Nephron progenitor cell (in vitro differentiated cells): ENCODE measurements at places on chromosomes 2 and 18.

DNA sequence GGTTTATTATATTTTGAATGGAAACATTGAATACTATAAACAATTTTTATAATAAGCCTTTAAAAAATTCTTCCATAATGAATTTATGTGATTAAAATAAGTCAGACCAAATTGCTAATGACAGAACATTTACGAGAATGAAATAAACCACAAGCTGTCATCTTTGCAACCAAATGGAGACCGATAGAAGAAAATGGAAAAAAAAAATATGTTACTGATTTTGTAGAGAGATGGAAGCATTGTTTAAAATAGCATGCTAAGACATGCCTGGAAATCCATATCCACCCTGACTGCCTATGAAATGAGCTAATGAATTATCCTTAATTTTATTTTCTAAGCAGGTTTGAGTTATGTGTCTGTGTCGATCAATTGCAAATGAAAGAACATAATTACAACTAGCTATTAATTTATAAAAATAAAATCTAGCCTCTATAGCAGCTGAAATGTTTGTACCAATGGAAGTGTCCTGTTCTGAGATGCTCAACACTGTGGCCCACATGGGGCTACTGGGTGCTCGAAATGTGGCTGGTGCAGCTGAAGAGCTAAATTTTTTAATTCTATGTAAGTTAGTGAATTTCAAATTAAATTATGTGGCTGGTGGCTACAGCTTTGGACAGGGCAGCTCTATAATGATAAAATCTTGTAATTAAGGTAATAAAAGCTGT lies 832.8 kb downstream of the RNF144A start:
- DNase-seq: no peak

GRCh38 chr18:23136326-23137096 lies 1.2 kb downstream of the CABLES1 start:
- peak; percentile 44 for DNase-seq

DNA sequence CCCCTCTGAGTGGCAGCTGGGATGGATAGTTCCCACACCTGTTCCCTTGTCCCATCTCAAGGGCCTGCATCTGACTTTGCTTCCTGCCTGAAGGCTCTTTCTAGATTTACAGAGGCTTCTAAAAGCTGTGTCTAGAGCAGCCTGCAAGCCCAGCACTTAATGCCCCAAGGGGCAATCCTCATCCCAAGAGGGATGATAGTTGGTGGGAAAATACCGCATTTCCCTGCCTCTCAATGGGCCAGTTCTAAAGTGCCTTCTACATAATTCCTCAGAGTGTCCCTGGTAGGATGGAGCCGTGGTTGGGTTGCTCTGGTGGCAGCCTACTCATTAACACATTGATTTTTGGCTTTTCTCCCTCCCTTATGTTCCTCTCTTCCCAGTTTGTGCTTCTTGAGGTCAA lies 29.5 kb downstream of the LAMA3 start:
- DNase-seq: no peak

- DNase-seq: no peak
Measured at GRCh38 chr2:233244818-233245217, 6.7 kb upstream of the ATG16L1 start.

DNA sequence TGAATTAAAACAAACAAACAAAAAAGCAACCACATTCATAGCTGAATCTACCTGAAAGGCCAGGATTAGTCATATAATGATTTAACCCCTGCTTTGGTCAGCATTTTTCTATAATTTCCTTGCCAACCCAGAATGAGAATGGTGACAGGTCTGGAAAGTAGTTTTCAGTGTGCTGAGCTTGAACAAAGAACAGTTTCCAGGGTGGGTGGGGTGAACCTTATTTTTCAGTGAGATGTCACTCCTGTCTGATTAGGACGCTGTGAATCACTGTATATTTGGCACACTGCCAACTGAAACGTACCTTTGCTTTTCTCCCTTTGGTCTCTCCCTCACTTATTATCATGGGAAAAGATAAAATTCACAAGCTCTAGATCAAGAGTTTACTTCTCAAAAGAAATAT lies 35.0 kb upstream of the DSC1 start:
- DNase-seq: no peak

- no peak for DNase-seq
Measured at GRCh38 chr2:162018530-162018929, 55.5 kb downstream of the DPP4 start.

- DNase-seq: no peak
Measured at GRCh38 chr2:54770676-54771075, 47.2 kb downstream of the EML6 start.

- DNase-seq: no peak
Measured at GRCh38 chr2:61443342-61444041, 27.4 kb downstream of the USP34 start.

DNA sequence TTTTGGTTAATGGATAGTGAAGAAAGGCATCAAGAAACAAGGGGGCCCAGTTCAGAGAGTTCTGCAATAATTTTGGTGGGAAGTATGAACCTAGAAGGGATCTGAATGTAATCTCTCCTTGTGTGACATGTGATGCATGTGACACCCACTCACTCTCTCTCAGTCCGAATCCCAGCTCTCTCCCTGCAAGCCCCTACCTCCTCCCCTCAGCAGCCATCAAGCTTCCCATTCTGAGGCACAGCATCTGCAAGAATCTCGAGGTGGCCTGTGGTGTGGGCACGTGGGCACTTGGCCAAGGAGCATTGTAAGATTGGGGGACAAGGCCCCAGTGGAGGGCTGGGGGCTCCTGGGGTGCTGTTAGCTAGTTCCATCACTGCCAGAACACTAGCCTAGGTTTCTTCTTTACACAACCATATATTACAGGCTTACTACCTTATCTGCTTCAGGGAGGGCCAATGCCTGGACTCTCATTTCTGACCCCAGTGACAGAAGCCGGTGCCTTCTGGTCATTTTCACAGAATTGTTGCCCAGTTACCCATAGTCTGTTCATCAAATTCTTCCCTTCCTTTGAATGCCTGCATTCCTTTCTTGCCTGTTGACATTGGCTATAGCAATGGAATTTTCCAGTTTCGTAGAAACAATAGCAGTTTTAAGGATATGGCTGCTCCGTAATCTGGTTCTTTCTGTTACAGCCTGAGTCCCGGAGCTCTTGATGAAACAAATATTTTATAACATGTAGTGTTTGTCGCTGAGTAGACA lies 13.3 kb upstream of the LCLAT1 start:
- no peak for DNase-seq

GRCh38 chr2:145851730-145852129 lies 1331.8 kb upstream of the ZEB2 start:
- no peak for DNase-seq

DNA sequence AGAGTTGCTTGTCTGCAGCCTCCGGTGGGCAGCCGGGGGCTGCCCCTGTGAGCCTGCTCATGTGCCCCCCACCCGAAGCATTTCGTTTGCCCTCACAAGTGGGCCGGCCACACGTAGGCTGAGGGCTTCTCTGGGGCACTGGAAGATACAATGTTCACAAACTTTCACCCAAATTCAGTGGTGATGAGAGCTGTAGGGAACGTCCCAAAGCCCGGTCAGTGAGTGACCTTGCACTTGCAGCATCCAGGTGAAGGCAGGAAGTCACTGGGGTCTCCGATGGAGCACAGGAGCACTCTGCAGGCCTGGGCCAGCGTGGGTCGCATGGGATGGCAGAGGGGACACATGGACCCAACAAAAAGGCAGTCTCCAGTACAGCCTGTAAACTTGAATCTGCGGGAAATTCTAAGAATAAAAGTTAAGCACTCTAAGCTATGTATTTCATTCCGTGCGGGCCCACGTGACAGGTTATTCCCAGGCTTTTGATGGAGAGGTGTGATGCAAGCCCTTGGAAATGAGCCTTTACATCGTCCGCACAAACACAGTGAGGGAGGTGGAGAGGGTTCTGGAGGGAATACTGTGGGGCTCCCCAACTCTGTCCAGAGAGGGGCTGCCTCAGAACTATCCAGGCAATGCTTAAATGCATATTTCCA lies 42.5 kb downstream of the CNGA3 start:
- no peak for DNase-seq

DNA sequence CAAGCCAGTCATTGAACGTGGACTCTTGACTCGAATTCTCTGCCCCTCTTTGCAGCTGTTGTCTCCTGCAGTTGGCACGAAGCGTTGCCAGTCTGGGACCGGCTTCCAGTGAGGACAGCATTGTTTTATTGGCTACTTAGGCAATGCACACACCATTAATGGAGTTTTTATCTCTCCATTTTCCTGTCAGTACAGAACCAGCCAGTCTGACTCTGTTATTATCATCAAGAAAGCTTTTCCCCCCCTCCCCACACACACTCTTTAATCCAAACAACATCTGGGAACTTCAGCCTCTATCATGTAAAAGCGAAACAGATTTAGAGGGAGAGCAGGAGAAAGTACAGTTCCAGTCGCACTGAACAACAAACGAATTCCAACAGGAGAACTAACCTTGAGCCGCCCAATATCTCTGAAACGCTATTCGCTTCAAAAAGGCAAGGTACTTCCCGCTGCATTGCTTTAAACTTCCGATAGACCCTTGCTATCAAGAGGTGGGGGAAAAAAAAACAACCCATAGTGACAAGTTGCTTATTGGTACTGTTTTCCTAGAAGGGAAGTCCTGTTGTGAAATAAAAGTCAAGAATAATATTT lies 38.2 kb downstream of the ACVR1 start:
- DNase-seq: no peak

- DNase-seq: no peak
Measured at GRCh38 chr18:54790109-54790508, 38.2 kb upstream of the RAB27B start.

DNA sequence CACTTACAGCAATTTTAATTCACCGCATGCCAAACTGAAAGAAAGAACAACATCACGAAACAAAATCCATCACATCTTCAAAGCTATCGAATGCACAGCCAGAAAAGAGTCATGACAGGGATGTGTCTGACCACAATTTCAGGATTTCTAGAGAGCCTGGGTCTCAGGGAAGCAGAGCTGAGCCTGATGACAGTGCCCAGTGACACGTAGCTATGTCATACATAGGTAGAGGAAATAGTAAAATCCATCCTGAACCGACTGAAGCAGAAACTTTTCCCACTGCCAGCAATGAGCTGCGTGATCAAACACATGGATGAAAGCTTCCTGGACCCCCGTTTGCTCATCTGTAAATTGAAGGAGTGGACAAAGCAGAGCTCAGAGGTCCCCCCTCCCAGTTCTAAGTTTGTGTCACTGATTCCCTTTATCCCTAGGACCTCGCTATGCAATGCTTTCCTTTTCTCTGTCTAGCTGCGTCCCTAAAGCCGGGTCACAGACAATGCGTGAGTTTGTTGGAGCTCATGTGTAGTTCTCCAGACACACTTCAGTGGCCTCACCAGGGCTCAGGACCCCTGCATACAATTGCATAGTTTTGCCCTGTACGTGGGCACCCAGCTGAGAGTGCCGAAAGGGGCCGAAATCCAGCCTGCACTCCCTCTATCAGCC lies 37.6 kb downstream of the CCBE1 start:
- no peak for DNase-seq

DNA sequence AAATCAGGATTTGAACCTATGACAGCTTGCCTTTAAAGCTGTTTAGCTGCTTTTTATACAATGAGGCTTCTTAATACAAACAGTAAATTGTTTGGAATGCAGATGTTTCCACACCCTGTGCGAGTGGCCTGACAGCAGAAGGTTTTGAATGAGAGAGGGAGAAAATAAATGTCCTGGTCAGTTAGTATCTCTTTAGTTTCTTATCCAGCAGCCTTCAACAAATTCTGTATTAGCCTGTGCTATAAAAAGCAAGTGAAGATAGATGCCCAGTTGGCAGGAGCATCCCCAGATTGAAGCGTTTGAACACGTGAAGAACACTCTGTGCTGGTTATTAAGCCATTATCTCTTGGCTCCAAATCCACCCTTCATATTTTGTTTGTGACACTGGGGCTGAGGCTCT lies 70.6 kb downstream of the CERS6 start:
- DNase-seq: no peak

- DNase-seq: no peak
Measured at GRCh38 chr2:12106440-12107080, 360.1 kb downstream of the LPIN1 start.

GRCh38 chr18:40485318-40485717 lies 1469.7 kb upstream of the PIK3C3 start:
- no peak for DNase-seq

DNA sequence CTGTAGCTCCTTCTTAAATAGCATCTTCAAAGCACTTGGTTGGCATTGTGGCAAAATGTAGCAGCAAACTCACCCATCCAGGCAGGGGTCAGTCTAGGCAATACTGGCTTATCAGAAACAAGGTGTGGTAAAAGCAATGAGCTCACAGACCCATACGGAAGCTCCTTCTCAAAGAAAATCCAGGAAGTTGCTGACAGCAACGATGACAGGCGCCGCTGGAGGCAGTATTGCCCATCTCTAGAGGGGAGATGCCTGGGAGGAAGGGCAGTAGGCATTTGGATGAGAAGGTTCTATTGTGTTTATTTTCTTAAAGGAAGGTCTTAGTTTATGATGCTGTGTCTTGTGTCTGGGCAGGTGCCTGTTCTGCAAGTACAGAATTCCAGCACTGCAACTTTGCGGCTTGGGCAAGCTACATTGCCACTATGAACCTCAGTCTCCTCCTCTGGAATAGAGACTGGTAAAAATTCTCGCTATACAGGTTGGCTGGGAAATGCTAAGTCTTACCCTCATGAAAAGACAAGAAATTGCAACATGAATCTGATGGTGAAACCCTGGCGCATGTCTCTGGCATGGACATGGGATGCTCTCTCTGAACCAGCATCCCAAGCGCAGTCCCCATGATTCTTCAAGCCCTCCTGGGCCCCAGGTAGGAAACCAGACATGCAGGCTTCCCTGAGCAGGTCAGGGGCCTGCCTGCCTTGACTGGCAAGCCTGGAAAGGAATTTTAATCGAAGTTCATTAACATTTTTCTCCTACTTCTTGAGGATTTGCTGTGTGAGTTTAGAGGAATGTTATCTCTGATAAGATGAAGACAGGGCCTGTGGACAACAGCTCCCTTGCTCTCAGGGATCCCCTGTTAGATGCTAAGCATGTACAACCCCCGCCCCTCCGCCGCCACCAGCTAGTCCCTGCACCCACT lies 156.0 kb downstream of the TFCP2L1 start:
- peak; percentile 61 for DNase-seq

DNA sequence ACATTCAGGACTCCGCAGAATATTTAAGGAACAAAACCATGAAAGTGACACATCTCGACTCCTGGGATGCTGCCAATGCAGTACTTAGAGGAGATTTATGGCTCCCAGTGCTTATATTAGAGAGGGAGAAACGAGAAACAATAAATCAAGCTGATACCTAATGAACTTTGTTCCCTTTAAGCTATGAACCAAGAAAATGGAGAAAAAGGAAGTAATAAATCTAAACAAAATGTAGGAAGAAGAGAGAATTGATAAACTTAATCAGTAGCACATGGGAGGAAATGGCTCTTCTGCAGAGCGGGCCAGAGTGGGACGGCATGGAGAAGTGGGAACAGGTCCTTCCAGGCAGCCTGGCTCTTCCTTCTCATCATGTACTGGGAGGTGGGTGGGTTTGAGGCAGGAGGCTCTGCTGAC lies 42.7 kb downstream of the NPPC start:
- peak; percentile 27 for DNase-seq

GRCh38 chr2:202147775-202148174 lies 74.7 kb downstream of the KIAA2012 start:
- no peak for DNase-seq

DNA sequence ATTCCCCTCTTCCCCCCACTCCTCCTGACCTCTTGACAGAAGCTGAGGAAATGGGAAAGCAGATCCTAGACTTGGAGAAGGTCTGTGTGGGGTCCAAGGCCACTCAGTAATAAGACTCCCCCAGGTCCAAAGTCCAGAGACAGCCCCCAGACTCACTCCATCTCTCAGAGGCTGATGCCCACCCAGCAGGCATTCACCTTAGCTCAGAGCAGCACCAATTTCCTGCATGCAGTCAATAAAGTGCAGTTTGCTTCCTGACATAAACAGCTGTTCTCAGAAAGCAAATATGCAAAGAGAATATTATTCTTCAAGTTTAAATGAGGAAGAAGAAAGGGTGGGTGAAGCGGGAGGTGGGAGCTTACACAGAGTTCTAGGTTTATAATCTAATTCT lies 84.1 kb upstream of the RTN4 start:
- DNase-seq: no peak
